T-helper 17 cell (primary cell): ENCODE measurements at places on chromosomes 6 and 20.

DNA sequence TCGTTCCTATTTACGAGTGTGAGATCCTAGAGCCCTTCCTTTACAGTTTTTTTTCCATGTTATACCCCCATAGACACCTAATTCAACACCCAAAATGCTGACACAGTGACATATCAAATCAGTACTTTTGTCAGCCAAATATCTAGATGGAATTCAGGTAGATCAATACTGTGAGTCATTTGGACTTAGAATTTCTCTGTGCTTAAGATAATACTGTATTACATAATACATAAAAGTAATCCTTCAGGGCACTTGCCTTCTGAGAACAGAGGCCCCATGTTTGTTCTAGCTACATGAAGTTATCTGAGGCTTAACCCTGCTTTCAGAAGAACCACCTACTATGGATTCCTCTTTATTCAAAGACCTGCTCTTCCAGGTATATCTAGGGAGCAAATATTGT, 623.1 kb downstream of the PHF3 start:
- no peaks in the 10 kb centered on the region for H3K4me1 ChIP-seq
- H3K27me3 ChIP-seq = no peaks in the 10 kb centered on the region

DNA sequence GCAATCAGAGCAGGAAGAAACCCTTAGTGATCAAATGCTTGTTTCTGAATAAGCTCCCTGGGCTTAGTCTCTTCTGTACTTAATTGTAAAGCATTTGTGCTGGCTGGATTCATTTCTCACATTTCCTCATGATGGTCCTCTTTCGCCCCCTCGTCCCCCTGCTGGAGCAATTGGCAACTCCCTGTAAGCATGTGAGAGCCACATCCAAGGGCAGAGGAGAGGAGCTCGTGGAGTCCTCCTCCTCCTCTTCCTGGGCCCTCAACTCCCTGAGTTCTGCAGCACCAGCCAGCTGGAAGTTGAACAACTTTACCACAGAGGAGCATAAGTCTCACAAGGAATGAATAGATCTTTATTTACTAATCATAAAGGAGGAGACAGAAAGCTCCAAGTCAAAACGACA, 12.6 kb downstream of the ANKEF1 start:
- H3K4me3 ChIP-seq = no peak overlapping the region
- no peak overlapping the region for H3K27ac ChIP-seq
- peaks cover 3% of the 10 kb centered on the region for H3K36me3 ChIP-seq
- DNase-seq = no peak

DNA sequence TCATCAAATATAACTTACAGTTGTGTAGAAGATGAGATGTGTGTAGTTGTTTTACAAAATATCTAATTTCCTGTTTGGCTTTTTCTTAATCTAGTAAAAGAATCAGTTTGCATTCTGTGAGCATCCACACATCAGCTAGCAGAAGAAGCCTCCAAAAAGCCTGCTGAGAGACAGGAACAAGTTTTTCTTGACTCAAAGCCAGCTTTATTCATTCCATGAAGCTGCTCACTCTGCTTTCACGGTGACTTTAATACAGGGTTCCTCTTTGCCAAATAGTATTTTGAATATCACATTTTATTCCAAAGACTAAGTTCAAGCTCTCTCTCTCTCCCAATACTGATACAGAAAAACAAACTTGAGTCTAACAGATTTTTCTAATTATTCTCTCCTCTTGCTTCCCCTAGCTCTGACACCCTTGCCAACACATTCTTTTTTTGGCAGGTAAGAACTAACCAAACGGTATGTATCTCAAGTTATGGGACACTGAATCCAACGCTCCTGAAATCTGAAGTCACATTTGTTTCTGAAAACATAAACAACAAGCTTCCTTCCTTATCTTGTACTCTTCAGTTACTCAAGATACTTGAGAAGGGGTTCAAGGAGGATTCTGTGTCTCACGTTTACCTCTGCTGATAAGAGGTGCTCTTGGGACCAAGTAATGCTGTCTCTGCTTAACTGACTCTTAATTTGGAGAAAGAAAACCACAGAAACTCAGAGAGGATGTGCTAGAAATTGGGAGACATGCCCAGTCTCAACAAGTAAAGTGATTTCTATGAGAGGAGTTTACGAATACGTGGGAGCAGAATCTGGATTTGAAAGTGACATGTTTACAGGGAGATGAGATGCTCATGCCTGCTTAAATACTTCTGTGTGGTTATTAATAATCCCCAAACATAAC, 184.2 kb upstream of the SPTLC3 start:
- no peaks in the 10 kb centered on the region for H3K4me1 ChIP-seq
- no peak overlapping the region for H3K4me3 ChIP-seq
- no peaks in the 10 kb centered on the region for H3K36me3 ChIP-seq
- no peaks in the 10 kb centered on the region for H3K27me3 ChIP-seq

DNA sequence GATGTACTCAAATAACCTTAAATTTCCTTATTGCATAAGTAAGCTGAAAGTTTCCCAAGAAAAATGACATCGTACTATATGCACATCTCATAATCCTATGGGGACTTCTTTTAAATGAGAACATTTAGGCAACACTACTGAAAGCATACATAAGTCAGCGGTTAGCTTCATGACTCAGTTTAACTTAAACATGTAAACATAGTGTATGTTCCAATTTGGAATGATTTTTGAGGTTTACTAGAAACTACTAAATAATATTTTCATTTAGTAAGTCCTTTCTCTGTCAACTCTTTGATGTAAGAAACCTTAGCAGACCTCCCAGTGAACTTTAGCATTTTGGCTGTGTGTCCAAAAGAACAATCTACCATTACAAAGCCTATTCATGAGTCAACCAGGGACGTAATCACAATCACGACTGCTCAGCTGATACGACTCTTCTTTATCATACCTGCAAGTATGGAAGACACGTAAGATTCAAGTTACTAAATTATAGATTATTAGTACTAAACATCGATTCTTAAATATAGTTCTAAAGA, 19.3 kb downstream of the HIVEP2 start:
- peak overlapping the region; percentile 98 for H3K27ac ChIP-seq
- no peak for DNase-seq
- peaks cover 6% of the 10 kb centered on the region for H3K36me3 ChIP-seq
- no peaks in the 10 kb centered on the region for H3K27me3 ChIP-seq

- no peak overlapping the region for H3K4me3 ChIP-seq
- DNase-seq = no peak
- no peaks in the 10 kb centered on the region for H3K36me3 ChIP-seq
- peaks cover 11% of the 10 kb centered on the region for H3K27me3 ChIP-seq
- H3K4me1 ChIP-seq = no peaks in the 10 kb centered on the region
Measured at GRCh38 chr6:3813150-3813780, 35.9 kb upstream of the FAM50B start.

GRCh38 chr6:125700581-125701353, 48.7 kb upstream of the HEY2 start:
- no peak overlapping the region for H3K27ac ChIP-seq
- no peak for DNase-seq
- H3K4me1 ChIP-seq = no peaks in the 10 kb centered on the region
- H3K4me3 ChIP-seq = no peak overlapping the region
- H3K36me3 ChIP-seq = no peaks in the 10 kb centered on the region

DNA sequence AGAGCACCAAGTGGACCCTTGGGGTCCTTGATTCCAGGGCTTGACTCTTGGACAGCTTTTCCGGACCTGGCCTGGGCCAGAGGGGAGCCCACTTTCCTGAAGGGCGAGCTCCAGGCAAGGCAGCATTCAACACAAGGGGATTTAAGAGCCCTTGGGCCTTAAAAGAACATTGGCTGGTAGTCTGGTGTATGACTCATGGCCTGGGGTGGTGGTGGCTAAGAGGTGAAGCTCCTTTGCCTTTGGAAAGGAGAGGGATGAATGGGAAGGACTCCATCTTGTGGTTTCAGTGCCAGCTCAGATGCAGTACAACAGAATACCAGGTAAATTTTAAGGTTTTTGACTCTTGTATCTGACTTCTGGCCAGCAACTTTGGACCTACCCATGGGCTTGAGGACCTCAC, 760.7 kb downstream of the GRIK2 start:
- H3K27me3 ChIP-seq = no peaks in the 10 kb centered on the region
- H3K36me3 ChIP-seq = no peaks in the 10 kb centered on the region
- H3K4me3 ChIP-seq = no peak overlapping the region
- H3K27ac ChIP-seq = no peak overlapping the region
- no peak for DNase-seq
- no peaks in the 10 kb centered on the region for H3K4me1 ChIP-seq

GRCh38 chr20:41279546-41280225, 37.8 kb downstream of the ZHX3 start:
- H3K27me3 ChIP-seq = no peaks in the 10 kb centered on the region
- no peaks in the 10 kb centered on the region for H3K36me3 ChIP-seq
- no peak for DNase-seq

DNA sequence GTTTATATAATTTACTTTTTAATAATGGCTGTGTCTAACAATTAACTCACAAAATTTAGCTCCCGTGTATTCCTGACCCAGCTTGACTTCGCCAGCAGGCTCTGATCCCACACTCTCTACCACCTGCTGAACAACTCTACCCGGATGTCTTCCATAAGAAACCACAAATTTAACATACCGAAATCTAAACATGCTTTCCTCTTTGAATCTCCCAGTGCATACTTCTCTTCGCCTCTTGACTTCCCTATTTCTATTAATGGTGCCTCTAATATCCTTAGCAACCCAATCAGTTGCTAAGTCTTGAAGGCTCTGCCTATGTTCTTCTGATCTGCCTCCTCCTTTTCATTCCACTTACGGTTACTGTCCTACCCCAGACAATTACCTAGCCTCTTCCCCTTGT, 4.6 kb upstream of the MYB start:
- H3K27me3 ChIP-seq = no peaks in the 10 kb centered on the region
- no peak for DNase-seq
- H3K4me3 ChIP-seq = no peak overlapping the region
- H3K27ac ChIP-seq = no peak overlapping the region

DNA sequence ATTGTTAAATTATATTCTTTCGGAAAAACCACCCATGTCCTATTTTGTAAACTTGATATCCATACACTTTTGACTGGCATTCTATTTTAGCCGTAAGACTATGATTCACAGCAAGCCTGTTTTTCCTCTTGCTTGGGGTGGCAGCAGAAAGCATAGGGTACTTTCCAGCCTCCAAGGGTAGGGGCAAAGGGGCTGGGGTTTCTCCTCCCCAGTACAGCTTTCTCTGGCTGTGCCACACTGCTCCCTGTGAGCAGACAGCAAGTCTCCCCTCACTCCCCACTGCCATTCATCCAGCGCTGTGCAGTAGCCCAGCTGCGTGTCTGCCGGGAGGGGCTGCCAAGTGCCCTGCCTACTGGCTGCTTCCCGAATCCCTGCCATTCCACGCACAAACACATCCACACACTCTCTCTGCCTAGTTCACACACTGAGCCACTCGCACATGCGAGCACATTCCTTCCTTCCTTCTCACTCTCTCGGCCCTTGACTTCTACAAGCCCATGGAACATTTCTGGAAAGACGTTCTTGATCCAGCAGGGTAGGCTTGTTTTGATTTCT, 2.1 kb upstream of the ESR1 start:
- peaks cover 54% of the 10 kb centered on the region for H3K27me3 ChIP-seq
- no peak overlapping the region for H3K27ac ChIP-seq
- H3K36me3 ChIP-seq = no peaks in the 10 kb centered on the region
- peaks cover 9% of the 10 kb centered on the region for H3K4me1 ChIP-seq
- no peak overlapping the region for H3K4me3 ChIP-seq
- DNase-seq = no peak
